ENCODE measurements at places on chromosomes 3 and 15.
A peak's percentile ranks its signal among the peaks of the same experiment; 100 is the strongest.

- peaks cover 98% of the 10 kb centered on the region for H3K4me1 ChIP-seq
- H3K27me3 ChIP-seq = no peaks in the 10 kb centered on the region
- no peaks in the 10 kb centered on the region for H3K36me3 ChIP-seq
- no peak overlapping the region for H3K4me3 ChIP-seq
- DNase-seq = no peak
- H3K27ac ChIP-seq = peak overlapping the region; percentile 28
Measured at GRCh38 chr3:50162034-50162883, 7.1 kb downstream of the SEMA3F start.

DNA sequence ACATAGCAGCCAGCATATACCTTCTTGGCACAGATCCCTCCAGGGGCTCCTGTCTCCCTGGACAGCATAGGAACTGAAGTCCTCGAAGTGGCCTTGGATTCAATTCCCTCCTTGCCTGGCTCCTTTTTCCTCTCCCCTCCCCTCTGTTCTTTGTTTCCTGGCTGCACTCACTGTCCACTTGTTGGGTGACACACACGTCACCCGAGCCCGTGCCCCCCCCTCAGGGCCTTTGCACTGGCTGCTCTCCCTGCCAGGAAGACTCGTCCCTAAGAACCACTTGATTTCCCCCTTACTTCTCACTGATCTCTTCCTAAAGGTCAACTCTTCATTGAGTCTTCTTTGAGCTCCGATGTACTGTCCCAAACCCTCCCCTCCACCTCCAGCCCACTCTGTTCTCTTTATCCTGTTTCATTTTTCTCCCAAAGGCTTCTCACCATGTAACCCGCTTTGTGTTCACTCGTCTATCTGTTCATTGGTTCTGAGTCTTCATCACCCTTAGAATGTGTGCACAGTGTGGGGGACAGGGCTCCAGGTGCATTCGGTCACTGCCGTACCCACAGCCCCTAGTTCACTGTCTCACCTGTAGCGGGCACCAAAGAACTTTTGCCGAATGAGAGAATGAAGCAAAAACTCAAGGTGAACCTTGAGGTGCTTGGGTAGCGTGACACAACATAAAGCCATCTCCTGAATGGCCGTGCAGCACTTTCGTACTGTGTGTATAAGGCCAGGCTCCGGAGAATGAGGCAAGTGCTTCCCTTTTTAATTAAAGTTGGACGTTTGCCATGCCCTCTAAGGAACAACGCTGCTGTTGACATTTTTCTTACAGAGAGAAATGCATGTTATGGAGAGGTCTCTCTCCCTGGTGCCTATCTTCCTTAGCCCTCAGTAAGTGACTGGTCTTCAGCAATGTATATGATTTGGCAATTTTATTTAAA lies 74.0 kb downstream of the CHRNA7 start:
- no peaks in the 10 kb centered on the region for H3K36me3 ChIP-seq
- H3K4me1 ChIP-seq = no peaks in the 10 kb centered on the region
- no peak for DNase-seq
- no peak overlapping the region for H3K4me3 ChIP-seq

DNA sequence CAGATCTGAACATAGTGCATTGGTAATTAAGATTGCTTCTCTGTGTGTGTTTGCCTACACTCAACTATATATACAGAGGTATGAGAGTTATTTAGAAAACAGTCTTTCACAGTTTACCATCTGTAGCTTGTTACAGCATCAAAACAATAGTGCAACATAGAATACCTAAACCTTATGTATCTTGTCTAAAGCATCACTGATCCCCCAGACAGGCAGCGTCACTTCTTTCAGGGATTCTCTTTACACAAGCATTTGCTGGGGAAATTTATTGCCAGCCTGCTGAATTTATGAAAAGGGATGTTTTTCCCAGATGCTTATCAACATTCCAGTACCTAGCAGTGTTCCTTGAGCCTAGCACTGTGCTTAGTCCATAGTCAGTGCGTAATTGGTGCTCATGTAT lies 195.8 kb upstream of the COL8A1 start:
- no peak overlapping the region for H3K4me3 ChIP-seq
- no peaks in the 10 kb centered on the region for H3K36me3 ChIP-seq
- no peaks in the 10 kb centered on the region for H3K27me3 ChIP-seq

- H3K4me3 ChIP-seq = no peak overlapping the region
- no peaks in the 10 kb centered on the region for H3K36me3 ChIP-seq
- no peaks in the 10 kb centered on the region for H3K4me1 ChIP-seq
Measured at GRCh38 chr15:81723701-81724100, 322.1 kb downstream of the MEX3B start.

DNA sequence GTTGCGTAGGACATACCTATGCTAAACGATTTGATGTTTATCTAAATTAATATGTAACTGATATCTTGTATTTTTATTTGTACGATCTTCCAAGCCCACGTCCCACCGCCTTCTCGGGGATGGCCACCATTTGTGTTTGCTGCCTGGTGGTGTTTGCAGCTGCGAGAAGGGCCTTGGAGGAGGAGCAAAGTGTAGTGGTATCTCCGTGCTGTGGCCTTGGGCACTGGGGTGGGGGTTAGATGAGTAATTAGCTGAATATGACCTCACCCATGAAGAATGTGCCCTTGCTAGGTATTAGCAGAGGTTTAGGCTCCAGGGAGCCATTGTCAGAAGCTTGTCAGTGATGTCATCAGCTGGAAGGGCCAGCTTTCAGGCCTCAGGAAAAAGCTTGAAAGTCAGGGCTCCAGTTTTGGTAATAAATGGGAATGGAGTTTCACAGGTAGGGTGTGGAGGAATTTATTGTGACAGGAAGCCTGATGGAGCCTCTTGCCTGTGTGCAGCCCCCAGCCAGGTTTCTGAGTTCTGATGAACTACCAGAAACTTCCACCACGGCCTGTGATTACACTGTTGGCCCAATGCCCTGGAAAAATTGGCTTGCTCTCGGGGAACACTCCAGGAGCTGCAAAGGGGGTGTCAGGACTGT lies 41.0 kb downstream of the FLNB start:
- H3K27ac ChIP-seq = no peak overlapping the region
- peaks cover 26% of the 10 kb centered on the region for H3K4me1 ChIP-seq
- H3K4me3 ChIP-seq = no peak overlapping the region
- no peak for DNase-seq
- H3K36me3 ChIP-seq = no peaks in the 10 kb centered on the region

- no peak overlapping the region for H3K27ac ChIP-seq
- no peaks in the 10 kb centered on the region for H3K36me3 ChIP-seq
- H3K27me3 ChIP-seq = no peaks in the 10 kb centered on the region
- H3K4me3 ChIP-seq = no peak overlapping the region
- no peak for DNase-seq
Measured at GRCh38 chr3:184679056-184679816, 32.6 kb downstream of the MAGEF1 start.

DNA sequence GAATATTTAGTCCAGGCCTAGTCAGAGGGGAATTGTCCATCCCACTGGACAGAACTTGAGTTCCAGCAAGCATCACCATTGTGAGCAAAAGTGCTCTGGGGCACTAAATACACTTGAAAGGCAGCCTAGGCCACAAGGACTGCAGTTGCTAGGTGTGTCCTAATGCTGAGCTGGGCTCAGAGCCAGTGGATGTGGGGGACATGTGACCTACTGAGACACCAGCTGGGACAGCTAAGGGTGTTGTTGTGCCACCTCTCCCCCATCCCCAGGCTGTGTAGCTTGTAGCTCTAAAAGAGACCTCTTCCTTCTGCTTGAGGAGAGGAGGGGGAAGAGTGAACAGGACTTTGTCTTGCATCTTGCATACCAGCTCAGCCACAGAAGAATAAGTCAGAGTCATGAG lies 120.9 kb downstream of the DTWD1 start:
- H3K27me3 ChIP-seq = no peaks in the 10 kb centered on the region
- H3K36me3 ChIP-seq = no peaks in the 10 kb centered on the region
- H3K27ac ChIP-seq = no peak overlapping the region
- no peak overlapping the region for H3K4me3 ChIP-seq
- no peaks in the 10 kb centered on the region for H3K4me1 ChIP-seq

DNA sequence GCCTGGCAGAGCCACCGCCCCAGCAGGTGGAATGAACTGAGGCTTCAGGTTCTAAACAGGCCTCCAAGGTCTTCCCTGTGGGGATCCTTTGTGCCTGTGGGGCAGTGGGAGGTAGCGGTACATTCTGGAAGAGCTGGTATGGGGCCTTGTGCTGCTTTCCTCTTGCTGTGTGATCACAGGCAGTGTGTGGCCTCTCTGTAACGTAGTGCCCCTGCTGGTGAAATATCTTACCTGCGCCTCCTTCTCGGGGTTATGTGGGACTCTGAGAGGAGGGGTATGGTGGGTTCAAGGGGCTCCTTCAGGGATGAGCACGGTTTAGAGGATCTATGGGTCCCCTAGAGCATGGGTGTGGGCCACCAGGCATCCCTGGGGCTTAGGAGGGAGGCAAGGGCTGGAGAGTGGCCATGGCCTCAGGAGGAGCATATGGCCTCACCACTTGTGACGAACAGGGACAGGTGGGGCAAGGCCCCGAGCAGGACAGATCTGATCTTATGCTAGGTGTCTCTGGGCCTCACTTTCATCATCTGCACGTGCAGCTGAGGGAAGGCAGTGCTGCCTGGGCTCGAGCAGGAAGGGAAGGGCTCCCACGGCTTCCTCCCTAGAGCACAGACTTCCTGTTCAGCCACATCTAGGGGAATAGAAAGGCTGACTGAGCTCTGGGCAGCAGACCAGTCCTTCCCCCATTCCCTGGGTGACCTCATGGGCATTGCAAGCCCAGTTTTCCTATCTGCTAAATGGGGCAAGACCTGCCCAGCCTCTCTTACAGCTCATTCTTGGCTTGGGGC lies 1.9 kb upstream of the ALS2CL start:
- H3K36me3 ChIP-seq = no peaks in the 10 kb centered on the region
- H3K27ac ChIP-seq = peak overlapping the region; percentile 27
- no peak overlapping the region for H3K4me3 ChIP-seq
- H3K27me3 ChIP-seq = no peaks in the 10 kb centered on the region

- DNase-seq = no peak
- H3K4me3 ChIP-seq = no peak overlapping the region
- H3K36me3 ChIP-seq = no peaks in the 10 kb centered on the region
- no peaks in the 10 kb centered on the region for H3K4me1 ChIP-seq
- H3K27me3 ChIP-seq = no peaks in the 10 kb centered on the region
Measured at GRCh38 chr3:22392859-22393258, 641.8 kb upstream of the ZNF385D start.

GRCh38 chr15:52518487-52519371 lies 10.0 kb downstream of the MYO5A start:
- no peak for DNase-seq
- no peaks in the 10 kb centered on the region for H3K4me1 ChIP-seq
- H3K4me3 ChIP-seq = no peak overlapping the region
- H3K36me3 ChIP-seq = no peaks in the 10 kb centered on the region

All from tibial nerve (tissue), 4 donors.